ENCODE measurements at places on chromosomes 12 and 14.

DNA sequence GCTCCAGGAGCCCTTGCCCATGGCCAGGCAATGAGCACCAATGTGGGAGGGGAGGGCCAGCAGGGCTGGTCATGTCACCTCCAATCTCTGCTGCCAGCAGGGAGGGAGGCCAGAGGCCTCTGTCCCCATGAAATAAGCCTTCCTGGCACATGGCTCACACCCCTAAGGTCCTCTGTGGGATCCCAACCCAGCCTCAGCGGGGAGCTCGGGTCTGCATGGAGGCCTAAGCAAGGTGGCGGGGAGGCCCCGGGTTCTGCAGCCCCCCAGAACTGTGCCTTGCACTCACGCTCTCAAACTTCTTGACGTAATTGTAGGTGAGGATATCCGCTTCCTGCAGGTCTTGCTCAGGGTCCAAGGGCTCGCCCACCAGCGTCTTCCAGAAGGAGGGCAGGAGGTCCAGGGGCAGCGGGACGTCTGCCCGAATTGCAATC, 41.7 kb downstream of the TRAFD1 start:
- DNase-seq = no peak

DNA sequence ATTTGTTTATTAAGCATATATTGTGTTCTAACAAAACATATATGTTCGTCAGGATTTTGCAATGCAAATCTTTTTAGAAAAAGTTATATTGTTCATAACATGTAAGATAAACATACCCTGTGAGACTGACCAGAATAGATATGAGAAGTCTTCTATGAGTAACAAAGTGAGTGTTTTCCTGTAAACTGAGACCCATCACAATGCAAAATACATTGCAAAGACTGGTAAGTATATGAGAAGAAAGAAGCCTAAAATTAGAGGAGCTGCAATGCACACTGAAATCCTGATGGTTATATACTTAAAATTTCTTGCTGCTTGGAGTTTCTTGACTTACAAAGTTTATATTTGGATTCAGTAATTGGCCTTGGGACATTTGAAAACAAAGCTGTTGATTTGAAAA, 6.0 kb downstream of the HMGA2 start:
- no peak for DNase-seq

DNA sequence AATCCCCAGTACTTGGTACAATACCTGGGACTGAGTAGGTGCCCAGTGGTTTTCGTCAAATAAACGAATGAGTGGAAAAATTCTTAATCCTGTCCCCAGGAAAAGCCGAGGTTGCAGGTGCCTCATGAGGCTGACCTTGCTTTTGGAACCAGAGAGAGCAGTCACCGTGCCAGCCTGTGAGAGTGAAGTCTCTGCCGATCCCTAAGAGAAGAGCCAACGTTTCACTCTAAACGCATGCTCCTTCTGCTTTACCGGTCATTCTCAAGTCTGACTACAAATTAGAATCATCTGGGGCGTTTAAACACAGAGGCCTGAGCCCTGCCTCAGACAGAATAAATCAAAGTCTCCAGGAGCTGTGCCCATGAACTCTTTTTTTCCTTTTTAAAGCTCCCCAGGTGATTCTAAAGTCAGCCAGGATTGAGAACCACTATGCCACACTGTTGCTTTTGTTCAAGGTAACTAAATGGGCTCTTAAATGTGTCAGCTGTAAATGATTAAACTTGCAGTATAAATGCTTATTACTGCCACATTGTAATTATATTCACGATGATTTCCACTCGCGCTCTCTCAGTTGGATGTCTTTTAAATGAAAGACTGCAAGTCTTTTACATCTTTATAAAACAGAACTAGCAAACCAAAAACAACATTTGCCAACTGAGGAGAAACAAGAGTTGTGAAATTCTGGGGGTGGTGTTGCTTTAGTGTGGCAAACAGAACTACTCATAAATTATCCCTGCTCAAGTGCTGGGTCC, 26.9 kb downstream of the TCP11L2 start:
- no peak for DNase-seq

DNA sequence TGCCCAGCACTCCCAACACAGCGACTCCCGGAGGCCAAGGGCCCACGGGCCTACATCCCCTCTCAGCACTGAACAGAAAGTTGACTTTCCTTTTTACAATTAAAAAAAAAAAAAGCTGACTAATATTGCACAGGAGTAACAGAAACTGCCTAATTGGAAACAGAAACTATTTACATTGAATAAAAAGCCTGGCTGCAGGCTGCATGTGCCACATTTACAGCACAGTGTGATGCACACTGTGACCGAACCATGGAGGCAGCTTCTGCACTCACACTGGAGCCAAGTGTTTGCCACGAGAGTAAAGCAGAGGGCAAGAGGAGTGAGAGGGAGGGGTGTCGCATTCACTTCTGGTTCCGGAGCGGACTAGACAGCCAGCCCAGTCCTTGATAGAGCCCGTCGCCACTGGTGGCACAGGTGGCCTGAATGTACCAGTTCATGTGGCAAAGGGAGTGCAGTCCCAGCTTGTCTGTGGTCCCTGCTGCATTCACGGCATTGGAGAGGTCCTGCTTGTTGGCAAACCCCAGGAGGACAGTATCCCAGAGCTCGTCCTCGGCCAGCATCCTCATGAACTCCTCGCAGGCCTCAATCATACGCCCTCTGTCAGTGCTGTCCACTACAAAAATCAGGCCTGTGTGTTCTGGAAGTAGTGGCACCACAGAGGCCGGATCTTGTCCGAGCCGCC, 59.2 kb downstream of the SPPL3 start:
- DNase-seq = no peak

DNA sequence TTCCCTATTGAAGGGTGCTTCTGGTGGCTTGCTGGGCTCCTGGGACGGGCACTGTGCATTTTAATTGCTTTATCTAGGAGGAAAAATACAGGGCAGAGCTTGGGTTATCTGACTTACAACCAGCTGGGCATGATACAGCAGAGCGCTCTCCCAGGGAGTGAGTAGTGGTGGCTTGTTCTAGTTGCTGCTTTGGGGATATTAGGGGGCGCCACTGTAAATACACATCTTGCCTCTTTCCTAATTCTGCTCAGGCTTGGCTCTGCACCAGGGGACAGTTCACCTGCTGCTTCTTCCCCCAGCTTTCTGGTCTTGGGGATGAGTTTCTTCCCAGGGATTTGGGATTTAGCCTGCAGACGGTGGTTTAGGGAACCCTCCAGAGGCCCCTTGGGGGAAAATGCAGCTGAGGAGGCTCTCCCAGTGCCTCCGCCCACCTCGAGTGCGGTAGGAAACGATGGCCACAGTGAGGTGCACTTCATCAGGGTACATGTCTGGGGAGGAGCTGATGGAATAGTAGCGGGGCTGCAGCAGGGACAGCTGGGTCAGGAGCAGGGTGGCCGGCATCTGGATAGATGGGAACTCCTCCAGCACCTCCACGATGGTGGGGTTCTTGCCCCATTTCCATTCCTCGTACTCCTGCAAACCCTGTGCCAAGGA, 36.9 kb upstream of the FBXO21 start:
- no peak for DNase-seq

- no peak for DNase-seq
Observed at GRCh38 chr14:32080001-32080510, 3.0 kb downstream of the ARHGAP5 start.

DNA sequence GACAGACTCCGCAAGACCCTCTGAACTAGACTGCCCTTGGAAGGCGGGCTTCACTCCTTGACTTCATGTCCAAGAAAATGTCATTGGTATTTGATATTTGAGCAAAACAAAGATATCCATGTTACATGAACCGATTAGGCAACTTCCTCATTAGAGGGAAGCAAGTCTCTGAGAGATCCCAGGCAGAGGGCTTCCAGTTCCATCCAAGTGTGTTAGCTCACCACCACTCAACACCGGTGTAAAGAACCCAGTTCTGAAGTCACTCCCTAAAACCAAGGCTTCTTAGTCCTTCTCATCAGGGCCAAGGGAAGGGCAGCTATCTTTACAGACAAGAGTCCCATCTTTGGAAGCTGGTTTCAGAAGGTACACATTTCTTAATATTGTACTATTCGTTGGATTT, 87.2 kb upstream of the CDKN3 start:
- DNase-seq = no peak
